Neural progenitor cell (in vitro differentiated cells): ENCODE measurements at places on chromosomes 5 and 9.

GRCh38 chr5:166433679-166434078 lies 1857.8 kb upstream of the WWC1 start:
- DNase-seq = no peak

GRCh38 chr9:5453004-5453403 lies 2.7 kb downstream of the CD274 start:
- DNase-seq = no peak

GRCh38 chr9:97895695-97896332 lies 26.5 kb downstream of the TRMO start:
- peak; percentile 65 for DNase-seq

DNA sequence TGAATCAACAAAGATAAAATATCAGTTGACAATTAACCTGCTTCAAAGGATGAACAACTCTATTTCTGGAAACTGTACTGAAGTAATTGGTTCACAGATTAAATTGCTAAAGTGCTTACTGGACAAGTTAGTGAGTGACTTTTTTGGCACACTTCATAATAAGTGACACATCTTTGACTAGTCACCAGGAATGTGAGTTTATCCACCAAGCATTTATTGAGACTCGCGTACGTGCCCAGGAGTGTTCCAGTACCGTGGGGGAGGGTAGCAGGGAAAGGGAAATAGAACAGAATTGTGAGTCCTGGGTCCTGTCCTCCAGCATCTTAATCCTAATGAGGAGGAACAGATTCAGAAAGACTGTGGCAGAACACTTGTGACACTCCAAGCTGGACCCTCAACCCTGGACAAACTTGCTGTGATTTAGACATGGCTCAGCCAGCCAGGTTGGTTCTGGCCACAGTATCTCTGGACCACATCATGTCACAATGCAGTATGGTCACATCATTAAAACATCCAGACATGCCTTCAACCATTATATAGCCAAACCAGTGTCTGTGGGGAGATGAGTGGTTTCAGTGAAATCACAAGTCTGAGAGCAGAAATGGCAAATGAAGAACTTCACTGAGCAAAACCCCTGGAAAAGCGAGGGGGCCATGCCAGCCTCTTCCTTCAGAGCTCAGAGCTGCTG lies 623.1 kb downstream of the BNC2 start:
- no peak for DNase-seq

DNA sequence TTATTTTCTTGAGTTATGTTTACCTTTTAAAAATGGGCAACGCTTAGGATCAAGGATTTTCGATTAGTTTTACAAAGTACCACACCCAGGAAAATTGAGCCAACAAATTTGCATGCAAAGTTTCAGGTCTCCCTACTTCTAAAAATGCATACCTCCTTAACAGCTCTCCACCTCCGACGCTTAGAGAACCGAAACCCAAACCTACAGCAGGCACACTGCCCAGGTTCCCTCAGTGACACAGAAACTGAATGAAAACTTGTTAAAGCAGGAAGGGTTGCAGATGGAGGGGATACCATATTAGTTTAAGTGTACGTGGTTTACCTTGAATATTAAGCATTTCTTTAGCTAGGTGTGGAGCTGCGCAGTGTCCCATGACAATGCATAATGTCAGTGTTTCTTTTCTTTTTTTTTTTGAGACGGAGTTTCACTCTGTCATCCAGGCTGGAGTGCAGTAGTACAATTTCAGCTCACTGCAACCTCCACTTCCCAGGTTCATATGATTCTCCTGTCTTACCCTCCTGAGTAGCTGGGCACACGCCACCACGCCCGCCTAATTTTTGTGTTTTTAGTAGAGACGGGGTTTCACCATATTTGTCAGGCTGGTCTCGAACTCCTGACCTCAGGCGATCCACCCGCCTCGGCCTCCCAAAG lies 1.6 kb upstream of the SUB1 start:
- DNase-seq = no peak

DNA sequence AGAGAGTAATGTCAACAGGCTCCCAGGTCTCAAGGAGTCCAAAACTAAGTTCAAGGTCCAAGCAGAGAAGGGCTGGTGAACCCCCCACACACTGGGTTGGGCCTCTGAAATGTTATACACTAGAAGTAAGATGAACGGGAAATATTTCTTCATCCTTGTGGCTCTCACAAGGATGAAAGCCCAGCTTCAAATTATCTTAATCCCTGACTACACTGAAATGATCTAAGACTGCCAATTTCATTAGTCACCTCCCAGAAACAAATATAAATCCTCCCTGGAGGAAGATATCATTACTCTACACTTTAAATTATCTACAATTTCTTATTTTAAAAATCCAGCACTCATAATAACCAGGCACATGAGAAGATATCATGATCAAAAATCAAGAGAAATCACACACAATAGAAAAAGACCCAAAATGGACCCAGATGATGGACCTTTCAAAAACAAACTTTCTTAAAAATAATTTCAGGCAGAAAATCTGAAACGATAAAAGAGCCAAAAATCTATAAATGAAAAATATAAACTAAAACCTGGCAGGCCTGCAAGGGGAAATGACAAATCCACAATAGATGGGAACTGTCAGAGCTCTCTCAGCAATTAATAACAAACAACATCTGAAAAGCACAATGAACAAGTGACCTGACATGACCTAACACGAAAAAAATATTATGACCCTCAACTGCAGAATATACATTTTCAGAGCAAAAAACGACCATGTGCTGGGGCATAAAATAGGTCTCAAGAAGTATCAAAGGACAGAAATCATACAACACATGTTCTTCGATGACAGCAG lies 117.4 kb downstream of the GPR21 start:
- no peak for DNase-seq

DNA sequence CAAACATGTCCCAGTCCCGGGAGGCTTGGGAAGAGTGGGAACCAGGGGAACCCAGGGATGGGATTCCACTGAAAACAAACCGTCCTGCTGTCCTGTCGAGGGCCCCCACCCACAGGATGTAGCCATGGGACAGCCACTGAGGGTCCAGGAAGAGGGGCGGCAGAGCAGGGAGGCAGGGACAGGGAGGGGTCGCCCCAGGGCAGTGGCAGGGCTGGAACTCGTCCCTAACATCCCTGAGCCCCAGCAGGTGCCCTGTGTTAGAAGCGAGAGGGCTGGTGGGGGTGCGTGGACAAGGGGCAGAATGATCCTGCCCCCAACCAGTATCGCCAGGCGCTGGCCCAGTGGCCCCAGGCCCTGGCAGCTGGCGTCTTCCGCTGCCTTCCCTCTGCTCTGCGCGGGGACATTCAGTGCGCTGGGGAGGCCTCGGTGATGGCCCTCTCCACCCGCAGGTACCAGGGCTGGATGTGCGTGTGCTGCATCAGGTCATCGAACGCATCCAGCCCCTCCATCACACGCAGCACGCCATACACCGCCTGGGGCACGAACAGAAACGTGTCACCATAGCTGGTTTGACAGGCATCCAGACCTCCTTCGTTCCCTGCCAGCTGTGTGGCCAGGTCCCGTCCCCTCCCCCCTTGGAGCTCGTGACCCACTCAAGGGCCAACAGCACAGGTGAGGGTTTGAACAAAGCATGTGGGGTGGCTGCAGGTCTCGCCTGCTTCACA lies 6.6 kb downstream of the PTGES2 start:
- DNase-seq = no peak

DNA sequence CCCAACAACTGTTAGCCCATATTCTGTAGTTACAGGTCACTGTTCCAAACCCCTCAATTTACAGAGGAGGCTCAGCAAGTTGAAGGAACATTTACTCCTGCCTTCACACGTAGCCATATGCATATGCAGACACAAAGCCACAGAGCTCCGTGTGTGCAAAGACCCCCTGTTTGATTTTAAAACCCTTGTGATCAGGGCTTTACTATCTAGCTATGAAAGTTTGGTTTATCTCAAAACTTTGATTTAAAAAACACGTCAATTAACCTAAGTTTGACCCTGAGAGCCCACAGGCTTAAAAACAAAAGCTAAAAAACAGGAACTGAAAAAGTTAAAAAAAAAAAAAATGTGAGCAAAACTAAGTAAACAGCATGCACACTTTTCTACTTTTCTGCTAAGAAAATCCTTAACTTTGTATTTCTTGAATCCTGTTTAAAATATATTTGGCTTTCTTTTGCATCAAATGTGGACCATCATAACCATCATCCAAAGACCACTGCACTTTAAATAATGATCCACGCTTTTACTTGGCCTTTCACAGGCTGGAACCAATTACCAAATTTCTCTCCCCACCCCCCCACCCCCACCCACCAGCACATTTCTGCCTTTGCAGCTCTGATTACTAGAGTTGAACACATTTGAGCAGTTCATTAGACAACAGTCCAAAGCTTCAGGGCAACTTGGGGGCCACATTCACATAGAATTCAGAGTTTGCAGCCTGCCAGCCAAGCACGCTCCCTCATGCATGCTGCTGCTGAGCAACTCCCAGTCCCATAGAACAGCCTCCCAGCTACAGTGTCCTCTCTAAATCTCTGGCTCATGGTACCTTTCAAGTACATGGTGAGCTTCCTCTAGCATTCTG lies 128.8 kb upstream of the MAP3K1 start:
- no peak for DNase-seq

DNA sequence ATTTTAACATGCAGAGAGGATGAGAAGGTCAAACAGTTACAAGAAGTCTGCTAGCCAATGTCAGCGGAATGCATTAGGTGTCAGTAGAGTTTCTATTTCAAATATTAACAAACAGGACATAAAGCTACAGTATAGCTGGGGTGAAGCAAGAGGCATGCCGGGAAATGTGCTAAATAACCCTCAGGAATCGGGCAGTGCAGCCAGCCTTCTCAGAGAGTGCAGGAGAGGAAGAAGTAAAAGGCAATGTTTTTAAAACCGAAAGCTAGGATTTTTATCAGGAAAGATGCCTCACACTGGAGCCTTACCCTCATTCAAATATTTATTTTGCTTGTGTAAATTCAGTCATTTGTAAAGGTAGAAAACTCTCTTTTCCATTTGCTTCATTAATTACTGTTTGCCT lies 59.1 kb upstream of the SH3GL2 start:
- no peak for DNase-seq

- DNase-seq = no peak
These were observed 6.9 kb downstream of the YTHDC2 start for GRCh38 chr5:113520429-113520828.

DNA sequence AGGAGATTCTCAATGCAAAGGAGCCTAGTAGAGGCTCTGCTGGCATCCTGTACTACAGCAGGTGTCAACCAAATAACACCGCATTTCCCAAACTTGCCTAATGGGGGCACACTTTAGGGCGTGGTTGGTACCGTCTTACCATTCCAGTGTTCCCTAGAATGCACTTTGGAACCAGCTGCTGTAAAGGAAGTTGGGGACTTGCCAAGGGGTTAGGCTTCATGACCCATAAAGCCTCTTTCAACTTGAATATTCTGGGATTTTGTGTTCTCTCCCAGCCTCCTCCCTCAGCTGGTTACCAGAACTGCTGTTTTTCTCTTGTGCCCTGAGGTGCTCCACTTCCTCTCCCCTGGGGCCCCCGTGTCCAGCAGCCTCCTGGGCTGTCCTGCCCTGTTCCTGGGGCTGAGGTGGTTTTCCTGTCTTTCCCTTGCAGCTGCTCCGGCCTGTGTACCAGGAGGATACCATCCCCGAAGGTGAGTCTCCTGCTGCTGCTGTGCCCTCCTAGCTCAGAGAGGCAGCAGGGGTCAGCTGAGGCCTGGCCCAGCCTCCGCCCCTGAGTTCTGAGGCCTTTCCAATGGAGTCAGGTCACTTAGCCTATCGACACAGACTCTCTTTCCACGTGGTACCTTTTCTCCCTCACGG lies 44.7 kb downstream of the RGS3 start:
- DNase-seq = no peak
